ENCODE measurements at places on chromosomes 4 and X.

DNA sequence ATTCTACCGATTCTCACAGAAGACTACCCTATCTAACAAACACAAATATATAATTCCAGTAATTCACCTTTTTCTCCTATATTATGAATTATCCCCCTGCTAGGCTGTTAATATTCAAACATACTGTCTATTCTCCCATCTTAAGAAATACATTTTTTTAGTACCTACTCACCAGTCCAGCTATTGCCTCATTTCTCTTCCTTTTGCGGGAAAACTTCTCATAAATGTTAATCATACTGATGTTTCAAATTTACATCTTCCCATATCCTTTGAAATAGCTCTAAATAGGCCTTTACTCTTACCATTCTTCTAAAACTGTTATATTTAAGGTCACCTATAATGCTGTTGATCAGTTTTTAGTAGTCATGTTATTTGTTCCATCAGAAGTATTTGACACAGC, 759.1 kb upstream of the SLIT2 start:
- DNase-seq: no peak

GRCh38 chrX:79154596-79155359, 10.3 kb downstream of the GPR174 start:
- DNase-seq: no peak

DNA sequence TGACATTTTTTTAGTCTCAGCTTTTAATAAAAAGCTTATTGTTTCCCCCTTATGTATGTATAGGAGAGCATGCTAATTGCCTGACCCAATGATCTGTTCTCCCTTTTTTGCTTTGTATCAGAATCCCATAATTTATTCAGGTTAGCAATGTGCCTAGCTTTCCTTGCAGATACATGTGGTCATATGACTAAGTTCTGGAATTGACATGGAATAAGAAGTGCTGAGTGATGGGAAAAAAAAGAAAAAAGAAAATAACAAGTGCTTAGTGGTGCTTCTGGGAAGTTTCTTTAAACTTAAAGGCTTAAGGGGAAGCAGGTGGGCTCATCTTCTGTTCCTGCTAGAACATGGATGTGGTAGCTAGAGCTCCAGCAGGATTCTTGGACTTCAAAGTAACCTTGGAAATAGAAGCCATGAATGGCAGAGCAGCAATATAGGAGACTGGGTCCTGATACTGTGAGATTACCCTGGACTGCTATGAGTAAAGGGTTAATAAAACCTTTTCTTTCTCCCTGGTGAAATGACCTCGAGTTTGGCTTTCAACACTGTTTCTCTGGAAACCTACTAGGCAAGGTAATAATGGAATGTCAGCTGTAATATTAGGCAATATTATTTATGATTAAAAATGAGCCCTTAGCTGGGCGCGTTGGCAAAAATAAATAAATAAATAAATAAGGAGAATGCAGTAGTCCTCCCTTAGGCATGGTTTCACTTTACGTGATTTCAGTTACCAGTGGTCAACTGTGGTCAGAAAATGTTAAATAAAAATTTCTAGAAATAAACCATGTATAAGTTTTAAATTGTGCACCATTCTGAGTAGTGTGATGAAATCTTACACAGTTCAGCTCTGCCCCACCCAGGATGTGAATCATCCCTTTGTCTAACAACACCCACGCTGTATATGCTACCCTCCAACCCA, 16.7 kb upstream of the RBM41 start:
- DNase-seq: no peak

GRCh38 chrX:73851014-73852009, 288.3 kb downstream of the CHIC1 start:
- peak; percentile 51 for DNase-seq

DNA sequence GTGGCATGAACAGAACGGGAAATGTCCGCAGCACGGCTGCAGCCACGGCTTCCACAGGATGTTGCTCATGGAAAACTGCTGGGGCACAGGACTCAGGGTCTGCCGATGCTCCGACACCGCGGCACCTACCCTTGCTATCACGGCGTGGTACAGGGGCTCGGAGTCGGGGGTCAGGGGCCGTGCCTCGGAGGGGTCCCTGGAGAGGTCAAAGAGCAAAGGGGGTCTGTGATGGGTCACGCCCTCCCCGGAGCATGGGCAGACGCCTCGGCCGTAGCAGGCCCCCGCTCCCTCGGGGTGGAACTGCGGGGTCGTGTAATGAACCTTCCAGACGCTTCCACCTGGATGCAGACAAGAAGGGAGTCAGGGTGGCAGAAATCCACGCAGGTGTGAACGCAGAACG, 21.8 kb downstream of the ARSD start:
- no peak for DNase-seq

DNA sequence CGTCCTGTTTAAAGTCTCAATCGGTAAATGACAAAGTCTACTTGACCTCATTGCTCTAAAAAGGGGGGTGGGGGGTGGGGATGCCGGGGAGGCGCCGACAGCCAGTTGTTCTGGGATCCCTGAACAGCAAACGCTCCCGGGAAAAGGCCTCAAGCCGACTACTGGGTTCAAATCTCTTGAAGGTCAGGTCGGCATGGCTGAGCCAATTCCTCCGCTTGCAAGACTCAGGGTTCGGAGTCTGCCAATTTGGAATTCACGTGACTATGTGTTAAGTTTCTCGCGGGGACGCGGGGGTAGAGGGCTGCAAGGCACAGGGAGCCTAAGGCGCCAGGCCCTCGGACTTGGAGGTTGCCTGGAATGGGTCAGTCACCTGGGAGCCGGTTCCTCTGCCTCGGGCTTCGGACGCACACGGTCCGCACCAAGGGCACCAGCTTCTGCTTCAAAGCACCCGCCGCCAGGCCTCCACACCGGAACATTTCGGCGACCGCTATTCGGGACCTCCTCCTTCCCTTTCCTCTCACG, 399 bp downstream of the AIFM1 start:
- no peak for DNase-seq

DNA sequence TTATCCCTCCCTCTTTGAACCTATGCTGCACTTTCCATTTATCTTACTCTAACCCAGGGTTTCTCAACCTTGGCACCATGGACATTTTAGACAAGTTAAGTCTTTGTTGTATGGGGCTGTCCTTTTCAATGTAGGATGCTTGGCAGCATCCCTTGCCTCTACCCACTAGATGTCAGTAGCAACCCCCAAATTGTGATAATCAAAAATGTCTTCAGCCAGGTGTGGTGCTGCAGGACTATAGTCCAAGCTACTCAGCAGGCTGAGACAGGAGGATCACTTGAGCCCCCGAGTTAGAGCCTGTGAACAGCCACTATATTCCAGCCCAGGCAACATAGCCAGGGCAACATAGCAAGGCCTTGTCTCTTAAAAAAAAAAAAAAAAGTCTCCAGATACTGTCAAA, 7.0 kb downstream of the LRCH2 start:
- no peak for DNase-seq

DNA sequence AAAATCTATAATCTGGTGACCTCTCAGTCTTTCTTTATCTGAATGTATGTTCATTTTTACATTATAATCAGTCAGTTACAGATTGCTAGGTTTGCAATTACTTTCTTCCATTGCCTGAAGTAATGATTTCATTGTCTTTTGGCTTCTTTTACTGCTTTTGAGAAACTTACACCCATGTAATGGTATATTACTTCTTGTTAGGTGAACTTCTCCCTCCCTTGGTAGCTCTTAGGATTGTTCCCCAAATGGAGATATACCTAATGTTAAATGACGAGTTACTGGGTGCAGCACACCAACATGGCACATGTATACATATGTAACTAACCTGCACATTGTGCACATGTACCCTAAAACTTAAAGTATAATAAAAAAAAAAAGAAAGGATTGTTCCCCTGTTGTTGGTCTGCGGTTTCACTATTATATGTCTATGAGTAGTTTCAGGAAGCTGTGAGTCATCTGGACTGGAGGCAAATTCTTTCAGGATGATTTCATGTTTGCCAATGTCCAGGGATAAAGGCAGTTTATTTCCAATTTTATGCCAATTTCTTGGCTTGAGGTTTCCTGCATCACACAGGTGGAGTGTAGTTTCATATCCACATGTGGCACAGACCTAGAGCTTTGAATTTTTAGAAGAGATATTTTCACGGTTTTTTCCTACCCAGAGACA, 21.8 kb downstream of the SPANXC start:
- no peak for DNase-seq

- no peak for DNase-seq
Measured at GRCh38 chr4:111890412-111890811, 254.8 kb upstream of the FAM241A start.

DNA sequence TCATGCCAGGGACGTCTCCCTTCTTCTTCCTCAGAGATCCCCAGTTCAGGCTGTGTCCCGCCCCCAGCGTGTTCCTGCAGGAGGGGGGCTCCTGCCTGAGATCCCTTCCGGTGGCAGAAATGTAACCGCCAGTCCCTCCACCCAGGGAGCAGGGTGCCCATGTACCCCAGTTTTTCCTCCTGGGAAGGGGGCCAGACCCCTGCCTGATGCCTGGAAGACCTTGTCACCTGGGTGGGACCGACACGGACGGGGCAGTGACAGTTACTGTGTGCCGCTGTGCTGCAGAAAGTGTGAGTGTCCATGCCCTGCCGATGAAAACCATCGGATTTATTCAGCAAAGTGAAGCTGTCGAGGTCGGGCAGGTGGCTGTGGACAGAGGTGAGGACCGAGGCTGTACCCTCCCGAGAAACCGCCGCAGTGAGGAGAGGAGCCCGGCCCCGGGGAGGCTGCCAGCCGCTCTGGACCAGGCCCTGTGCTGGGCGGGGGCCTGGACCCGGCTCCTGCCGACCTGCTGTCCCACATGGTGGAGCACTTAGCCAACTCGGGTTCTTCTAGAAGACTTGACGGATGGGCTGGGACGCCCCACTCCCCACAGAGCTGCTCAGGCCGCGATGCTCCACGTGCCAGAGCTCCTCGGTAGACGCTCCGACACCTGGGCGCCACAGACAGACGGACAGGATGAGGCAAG, 36.7 kb upstream of the HMX1 start:
- DNase-seq: no peak

DNA sequence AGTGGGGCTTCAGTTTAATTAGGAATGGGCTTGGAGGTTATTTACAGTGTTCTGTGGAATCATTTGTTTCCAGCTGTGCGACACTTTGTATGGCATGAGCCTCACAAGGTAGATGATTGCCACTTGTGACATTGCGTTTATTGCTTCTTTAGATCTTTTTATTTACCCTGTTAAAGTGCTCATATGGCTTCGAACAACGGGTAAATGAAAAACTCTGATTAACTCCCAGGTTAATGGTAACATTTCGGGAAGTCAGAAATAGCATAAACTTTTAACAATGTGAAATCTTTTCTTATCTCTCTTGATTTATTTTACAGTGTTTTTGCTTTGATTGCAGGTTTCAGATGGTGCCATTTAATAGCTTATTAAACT, 494.3 kb downstream of the IDS start:
- no peak for DNase-seq

DNA sequence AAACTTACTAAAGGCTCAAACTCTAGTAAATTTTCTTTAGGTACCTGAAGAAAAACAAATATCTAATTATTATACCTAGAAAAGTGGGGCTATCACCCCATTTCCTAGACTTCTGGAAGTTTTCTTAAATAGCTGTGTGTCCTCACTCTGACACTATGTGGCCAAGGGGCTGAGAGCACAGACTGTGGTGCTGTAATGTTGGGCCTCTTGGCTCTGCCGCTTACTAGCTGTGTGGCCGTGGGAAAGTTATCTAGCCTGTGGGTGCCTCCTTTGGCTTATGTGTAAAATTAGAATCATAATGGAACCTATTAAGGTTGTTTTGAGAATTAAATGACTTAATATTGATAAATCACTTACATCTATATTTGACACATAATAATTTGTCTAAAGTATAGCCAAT, 114.4 kb downstream of the SNCA start:
- DNase-seq: no peak

- DNase-seq: no peak
Measured at GRCh38 chrX:100478714-100479306, 68.7 kb upstream of the PCDH19 start.

- DNase-seq: peak; percentile 5
Measured at GRCh38 chrX:63250253-63250868, 100.8 kb downstream of the SPIN4 start.

GRCh38 chr4:143531788-143532491, 18.4 kb downstream of the SMARCA5 start:
- DNase-seq: no peak

DNA sequence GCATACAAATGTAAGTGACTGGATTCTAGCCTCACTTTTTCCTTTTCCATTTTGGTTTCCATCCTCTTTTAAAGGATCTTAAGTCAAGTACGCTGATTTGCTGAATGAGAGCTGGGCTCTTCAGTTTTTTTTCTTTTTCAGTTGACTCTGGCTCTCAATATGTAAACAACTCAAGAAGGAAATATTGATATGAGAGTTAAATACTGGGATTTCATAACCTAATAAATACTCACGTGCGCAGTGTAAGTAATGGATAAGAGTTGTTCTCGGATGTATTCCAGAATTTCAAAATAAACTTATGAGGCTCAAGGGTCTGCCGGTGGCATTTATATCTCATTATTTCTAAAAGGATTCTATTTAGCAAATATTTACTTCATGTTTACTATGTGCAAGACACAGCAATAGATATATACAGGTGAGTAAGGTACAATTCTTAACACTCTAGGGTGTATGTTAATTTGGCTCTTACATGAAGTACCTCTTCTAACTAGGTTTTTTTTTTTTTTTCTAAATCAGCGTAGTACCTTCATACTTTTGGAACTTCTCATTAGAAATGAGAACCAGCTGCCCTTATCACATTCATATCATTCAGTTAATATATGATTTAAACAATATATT, 11.0 kb upstream of the MAGEB10 start:
- DNase-seq: no peak

DNA sequence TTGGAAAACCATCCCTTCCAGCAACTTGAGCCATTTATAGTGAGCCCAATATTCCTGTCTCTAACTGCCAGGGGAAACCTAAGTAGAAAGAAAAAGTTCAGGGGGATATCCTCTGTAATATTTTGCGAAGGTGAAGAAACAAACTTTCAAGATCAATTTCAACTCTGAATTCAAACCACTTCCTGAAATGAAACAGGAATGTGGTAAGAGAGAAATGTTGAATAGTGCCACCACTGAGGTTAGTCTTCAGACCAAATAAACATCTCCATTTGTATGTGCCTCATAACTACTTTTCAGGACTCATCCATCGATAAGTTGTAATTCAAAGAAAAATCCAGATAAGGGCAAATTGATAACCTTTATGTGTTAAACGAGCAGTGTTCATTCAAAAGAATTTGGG, 128.7 kb downstream of the GABRB1 start:
- no peak for DNase-seq

GRCh38 chr4:173535165-173535902, 5.3 kb upstream of the HAND2 start:
- DNase-seq: no peak

GRCh38 chrX:11321986-11322385, 28.8 kb downstream of the AMELX start:
- no peak for DNase-seq

- DNase-seq: no peak
Measured at GRCh38 chrX:17470136-17470535, 95.1 kb downstream of the NHS start.

- DNase-seq: no peak
Measured at GRCh38 chr4:83606898-83607297, 71.0 kb downstream of the GPAT3 start.
